D341Med (cell line): ENCODE measurements at places on chromosomes 4 and X.

DNA sequence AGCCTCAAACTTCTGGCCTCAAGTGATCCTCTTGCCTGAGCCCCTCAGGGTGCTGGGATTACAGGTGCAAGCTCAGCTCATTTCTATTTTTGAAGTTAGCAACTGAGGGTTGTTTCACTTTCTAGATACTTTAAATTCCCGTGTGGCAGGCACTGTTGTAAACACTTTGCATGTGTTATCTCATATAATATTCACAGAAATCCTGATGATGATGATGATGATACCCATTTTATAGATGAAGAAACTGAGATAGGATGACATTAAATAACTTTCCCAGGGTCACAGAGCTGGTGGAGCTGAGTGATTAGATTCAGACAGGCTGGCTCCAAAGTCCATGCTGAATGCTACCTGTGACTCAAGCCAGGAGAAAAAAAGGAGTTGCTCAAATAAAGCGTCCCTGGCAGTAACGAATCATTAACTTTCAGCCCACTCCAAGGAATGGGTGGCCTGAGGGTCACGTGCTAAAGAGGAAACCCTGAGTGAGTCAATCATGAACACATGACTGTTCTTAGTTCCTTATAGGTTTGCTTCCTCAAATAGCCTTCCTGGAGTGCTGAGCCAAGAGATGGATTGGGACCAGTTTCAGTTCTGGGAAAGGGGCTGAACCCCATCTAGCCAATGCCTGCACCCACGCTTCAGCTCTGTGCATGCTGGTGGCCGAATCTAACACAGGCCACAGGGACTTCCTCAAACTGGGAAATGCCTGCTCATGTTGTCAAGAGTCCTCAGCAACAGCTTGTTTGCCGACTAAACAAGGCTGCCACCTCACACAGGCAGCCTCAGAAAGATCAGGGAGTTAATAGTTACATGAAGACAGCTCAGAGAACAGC, 52.8 kb downstream of the RBM47 start:
- no peak for DNase-seq

DNA sequence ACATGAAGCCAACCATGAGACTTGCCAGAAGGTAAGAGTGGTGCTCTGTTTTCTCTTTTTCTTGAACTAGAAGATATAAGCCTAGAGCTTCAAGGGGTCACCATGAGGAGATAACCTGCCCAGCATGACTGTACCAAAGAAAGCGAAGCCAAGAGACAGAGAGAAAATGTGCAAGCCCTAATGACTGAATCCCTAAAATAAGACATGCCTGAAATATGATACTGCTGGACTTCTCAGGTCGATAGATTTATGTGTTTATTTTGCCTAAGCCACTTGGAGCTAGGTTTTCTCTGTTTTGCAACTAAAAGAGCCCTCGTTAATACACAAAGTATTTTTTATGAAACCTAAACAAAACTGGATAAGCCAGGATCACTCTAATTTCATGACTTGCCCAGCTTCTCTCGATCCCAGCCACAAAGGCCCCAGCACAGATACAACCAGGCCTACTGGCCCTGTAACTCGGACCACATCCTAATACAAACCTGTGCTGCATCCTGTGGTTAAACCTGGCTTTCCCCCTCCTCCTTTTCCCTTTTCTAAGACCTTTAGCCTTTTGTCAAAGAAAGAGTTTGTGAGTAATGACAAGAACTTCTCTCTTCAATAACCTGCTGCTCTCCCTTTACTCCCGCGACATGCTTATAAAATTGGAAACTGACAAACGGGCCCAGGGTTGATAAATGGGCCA, 185.8 kb downstream of the APBB2 start:
- no peak for DNase-seq

DNA sequence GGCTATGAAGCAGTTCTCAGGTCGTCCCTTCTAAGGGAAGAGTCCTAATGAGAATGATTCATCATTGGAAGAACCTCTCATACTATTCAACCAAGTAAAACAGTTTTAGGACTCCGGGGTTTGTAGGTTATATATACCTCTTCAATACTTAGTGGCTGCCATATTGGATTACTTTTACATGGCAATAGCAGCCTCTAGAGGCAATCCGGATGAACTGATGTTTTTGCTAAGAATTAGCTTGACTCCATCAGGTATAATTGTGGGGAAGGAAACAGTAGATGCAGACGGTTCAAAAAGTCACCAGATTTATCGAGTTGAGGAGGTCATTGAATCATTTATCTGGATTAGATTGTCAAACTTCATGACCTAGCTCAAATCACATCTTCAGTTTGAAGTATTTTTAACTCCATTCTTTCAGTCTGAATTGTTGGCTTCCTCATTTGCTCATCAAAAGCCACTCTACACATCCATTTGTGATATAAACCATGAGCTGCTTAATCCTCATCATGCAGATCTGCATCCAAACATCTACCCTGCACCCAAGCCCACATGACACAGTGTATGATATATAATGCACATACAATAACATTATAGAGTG, 28.4 kb downstream of the GUCY1B1 start:
- peak; percentile 55 for DNase-seq

DNA sequence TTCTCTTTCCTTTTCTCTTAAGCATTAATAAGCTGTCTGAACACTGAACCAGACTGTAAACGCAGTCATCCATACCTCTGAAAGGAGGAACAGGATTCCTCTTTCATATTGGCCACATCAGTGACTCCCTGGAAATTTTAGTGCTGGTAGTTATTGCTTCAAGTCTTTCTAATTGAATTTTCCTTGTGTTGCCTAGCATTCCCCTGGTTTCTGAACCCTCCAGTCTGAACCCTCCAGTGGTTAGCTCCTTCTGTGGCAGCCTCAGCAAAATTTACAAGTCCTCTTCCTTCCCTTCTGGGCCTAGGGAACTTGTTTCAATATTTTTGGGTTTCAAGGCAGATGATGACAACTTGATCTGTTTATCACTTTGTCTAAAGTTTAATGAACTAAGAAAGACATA, 7.9 kb downstream of the SPARCL1 start:
- no peak for DNase-seq

- no peak for DNase-seq
These were observed 239.0 kb upstream of the GIMD1 start for GRCh38 chr4:106607558-106607957.

DNA sequence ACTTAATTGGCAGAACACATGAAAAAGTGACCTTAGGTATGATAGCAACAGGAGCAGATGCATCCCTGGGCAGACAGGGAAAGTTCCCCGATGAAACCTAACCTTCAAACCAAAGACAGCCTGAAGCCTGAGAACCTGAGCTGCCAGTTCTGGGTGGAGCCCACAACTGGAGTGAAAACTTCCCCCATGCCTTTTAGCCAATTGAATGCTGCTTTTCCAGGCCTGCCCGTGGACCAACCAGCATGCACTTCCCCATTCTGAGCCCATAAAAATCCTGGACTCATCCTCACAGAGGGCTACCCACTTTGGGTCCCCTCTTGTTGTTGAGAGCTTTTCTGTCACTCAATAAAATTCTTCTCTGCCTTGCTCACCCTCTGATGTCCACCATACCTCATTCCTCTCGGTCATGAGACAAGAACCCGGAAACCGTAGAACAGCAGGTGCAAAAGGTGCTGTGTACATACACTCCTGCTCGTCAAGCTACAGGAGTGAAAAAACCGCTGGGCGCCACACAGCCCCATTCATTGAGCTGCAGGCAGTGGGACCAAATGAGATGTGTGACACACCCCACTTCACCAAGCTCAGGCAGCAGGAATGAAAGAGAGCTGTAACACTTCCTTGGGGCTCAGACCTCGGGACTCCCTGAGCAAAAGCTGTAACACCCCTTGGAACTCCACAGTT, 13.9 kb upstream of the SLC7A11 start:
- no peak for DNase-seq

GRCh38 chr4:78734441-78735162, 41.5 kb upstream of the BMP2K start:
- DNase-seq = no peak

DNA sequence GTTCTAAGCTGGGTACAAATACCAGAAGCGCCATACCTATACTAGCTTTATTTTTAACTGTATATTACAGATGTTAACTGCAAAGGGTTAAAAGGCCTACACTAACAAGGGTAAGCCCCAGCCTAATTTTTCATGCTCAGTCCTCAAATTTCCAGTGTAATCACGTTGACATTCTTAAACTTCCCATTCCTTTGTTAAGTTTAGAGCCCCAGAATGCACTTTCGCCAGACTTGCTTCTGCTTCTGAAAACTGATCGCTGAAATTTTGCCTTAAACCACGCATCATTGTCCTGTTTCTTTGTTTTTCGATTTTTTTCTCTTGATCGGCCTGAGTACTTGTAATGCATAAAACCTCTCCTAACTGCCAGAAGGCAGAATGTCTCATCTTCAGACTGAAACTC, 2141.9 kb upstream of the AGA start:
- DNase-seq = no peak
